ENCODE measurements at places on chromosomes 2 and 18.
A peak's percentile ranks its signal among the peaks of the same experiment; 100 is the strongest.

DNA sequence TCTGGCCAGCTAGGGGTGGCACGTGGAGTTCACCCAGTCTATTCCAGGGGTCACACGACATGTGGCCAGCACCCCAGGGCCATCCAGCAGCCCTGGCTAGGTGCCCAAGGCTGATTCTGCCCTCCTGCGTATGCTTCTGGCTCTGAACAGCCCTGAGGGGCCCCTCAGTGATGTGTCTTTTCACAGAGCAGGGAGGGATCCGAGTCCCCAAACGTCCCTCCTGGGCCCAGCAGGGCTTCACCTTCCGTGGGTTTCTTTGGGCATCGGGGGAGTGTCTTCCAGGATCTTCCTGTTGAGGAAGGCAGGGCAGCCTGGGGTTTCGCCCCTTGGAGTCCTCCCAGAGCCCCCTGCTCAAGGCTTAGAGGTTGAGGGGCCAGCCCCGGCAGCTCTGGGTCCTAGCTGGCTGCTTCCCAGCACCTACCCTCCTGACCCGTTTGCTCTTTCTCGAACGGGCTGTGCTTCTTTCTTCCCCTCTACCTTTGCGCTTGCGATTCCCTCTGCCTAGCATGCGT, 165.9 kb downstream of the DYSF start:
- DNase-seq, result no peak

DNA sequence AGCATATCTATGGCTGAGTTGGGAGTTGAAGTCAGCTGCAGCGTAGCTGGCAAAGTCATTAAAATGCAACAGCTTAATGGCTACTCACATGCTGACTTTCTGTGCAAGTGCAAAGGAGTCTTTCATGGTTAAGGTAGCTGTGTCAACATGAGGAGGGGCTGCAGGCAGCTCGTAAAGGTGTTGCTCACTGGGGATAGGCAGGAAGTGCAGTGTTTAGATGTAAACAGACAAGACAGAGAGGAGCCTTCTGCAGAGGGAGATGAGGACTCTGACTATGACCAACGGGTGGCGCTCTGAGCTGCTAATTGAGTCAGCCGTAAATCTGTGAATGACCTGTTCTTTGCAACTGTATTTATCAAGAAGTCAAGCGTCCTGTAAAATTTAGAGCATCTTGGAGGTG, 22.3 kb upstream of the CAVIN2 start:
- peak; percentile 61 for DNase-seq

DNA sequence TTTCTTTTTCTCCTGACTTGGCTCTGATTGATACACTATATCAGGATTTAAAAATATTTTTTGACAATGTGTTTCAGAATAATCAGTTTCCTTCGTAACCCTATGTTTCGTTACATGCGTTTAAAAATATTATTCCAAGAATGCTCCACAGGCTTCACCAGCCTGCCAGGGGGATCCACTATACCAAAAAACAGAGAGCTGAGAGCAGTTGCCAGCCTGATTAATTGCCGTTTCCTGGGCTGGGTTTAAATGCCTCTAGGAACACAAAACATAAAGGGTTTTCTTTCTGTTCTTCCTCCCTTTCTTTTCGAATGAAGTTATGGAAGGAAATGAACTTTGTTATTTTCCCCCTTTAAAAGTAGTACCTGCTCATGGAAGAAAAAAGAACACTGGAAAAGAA, 47.9 kb downstream of the LRRFIP1 start:
- DNase-seq, result no peak

- DNase-seq, result no peak
Observed at GRCh38 chr2:26552641-26553374, 74.9 kb upstream of the OTOF start.

GRCh38 chr2:152367547-152368390, 32.8 kb downstream of the FMNL2 start:
- no peak for DNase-seq

GRCh38 chr2:51085420-51086068, 53.6 kb upstream of the NRXN1 start:
- no peak for DNase-seq

DNA sequence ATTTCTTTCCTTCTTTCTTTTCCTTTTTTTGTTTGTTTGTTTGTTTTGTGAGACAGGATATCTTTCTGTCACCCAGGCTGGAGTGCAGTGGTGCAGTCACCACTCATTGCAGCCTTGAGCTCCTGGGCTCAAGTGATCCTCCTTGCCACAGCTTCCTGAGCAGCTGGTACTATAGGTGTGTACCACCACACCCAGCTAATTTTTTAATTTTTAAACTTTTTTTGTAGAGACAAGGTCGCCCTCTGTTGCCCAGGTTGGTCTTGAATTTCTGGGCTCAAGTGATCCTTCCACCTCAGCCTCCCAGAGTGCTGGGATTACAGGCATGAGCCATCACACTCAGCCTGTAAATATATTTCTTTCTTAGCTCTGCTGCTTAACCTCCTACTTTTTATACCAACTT, 83.4 kb upstream of the CYP20A1 start:
- no peak for DNase-seq

- no peak for DNase-seq
Observed at GRCh38 chr2:10161206-10161931, 38.8 kb downstream of the RRM2 start.

DNA sequence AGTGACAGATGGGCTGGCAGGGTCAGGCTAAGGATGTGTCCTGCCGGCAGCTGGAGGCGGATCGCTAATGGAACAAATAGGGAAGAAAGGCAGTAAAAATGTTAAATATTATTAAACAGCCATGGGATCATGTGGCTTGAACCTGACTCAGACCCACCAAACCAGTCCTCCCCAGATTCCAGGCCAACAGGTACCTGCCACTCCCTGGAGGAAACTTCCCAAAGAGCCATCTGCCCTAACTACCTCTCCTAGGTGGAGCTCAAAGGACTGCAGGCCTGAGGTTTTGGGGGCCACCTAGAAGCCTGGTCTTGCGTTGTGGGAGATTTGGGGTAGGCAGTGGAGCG, 34.3 kb downstream of the CIB4 start:
- DNase-seq, result no peak

DNA sequence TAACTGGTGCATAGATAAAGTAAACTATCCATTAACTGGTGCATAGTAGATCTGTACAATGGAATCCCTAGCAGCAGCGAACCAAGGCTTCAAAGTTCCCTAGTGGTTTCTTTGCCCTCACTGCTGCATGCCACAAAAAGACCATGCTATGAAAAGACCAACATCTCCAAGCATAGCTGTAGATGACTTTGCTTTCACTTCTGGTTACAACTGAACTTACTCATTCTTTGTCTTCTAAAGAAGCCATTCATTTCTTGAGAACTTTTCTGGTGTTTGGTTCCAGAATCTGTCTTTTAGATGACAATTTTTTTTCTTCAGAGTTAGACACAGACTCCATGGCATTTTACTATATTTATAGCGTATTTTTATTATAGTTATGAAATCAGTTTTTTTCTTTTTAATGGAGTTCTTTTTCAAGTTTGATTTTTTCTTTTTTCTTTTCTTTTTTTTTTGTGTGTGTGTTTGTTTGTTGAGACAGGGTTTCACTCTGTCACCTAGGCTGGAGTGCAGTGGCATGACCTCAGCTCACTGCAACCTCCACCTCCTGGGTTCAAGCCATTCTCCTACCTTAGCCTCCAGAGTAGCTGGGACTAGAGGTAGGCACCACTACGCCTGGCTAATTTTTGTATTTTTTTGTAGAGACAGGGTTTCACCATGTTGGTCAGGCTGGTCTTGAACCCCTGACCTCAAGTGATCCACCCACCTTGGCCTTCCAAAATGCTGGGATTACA, 63.6 kb downstream of the SLC35F5 start:
- DNase-seq, result no peak

DNA sequence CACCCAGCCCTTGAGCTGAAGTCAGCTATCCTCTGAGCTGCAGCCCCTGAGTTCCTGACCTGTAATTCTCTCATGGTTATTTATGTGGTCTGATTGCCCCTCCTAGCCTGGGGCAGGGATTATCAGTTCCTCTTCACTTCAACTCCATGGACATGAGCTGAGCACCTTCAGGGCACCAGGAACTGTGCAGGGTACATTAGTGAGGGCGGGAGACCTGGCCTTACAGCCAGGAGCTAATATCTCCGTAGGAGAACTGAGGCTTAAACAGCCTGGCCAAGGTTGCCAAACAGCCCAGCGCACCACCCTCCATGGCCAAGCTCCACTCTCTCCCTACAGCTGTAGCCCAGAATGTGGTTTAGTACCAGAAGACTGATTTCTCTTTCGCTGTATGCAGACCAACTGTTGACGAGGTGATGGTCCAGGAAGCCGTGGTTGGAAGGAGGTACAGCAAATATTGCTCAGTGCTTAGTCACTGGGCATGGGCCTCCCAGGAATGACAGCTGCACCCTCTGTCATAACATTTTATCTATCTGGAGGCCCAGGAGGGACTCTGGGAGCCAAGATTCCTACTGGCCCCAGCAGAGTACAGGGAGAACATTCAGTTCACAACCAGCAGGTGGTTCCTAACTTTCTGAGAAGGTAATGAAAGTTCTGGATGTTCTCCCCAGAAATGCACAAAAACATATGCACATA, 228.7 kb upstream of the SIX2 start:
- DNase-seq, result no peak

DNA sequence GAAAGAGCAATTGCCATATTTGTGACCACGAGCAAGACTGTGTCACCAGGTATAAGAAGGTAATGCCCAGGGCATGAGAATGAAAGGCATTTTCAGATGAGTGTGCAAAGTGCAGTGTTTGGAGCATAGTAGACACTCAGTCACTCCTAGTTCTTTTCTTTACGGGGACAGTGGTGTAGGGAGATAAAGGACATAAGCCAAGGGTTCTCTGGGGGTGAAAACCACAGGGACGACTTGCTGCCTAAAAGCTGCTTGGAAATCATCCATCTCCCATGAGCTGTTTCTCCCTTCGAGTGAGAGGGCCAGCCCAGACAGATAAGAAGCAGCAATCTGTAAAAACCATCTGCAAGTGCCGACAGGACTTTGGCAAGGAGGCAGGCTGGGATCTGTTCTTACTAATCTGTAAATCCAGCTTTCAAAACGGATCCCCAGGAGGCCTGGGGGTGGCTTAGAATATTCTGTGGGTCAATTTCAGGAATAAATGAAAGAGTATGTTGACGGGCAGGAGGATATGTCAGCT, 221.6 kb downstream of the LPIN1 start:
- DNase-seq, result no peak

DNA sequence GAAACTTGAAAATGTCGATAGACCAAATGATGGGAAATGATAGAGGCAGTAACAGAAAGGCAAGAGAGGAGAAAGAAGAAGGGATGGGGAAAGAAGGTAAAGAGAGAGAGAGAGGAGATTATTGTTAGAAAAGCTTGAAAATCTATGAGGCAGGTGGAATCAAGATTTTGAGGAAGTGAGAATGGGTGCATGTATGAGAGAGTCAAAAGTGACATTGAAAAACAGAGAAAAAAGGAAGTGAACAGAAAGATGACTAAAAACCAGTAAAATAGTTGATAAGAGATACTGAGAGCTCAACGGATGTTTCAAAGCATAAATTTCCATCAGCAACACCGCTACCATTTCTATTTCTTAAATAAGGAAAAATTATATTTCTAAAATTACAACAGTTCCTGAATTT, 327.4 kb upstream of the CWC22 start:
- no peak for DNase-seq

GRCh38 chr2:64404743-64405142, 49.2 kb upstream of the LGALSL start:
- DNase-seq, result peak; percentile 20

GRCh38 chr2:16088035-16088801, 147.9 kb downstream of the MYCN start:
- DNase-seq, result no peak

- no peak for DNase-seq
Observed at GRCh38 chr2:53786352-53786704, 425 bp downstream of the ASB3 start.

DNA sequence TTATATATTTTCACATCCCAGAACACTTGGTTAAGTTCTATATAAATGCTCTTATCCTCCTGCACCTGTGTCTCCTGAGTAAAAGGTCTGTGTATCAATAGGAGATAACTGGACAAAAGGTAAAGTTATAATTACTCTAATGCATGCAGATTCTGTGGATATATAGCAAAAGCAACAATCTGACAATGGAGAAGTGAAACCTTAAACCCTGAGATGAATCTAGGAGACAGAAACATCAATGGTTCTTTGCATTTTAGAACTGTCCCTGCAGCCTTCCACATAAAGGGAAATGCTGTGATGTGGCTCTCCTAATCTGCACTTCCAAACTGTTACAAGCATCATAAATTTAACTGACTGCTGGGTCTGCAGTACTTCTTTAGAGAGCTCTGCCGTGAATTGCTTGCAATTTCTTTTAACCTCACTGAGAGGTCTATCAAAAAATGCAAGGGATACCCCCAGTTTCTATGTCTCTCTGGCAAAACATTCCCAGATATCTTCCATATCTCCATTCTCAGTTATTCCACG, 42.8 kb upstream of the FSIP2 start:
- no peak for DNase-seq

DNA sequence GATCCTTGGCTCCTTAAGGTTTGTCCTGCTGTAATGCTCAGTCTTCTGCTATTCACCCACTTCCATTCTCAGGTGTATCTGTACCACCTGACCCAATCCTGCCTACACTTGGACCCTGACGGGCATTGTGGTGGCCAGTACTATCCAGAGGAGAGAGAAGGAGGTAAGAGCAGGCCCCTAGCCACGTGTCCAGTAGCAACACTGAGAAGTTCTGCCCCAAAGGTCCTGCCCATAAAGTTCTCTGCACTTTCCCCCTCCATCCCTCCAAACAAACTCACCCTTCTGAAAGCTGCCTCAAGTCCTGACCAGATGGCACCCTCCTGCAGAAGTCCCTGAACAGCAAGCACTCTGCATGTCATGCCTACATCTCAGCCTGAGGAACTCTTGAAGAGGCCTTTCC, 18.3 kb downstream of the TTC32 start:
- DNase-seq, result no peak

DNA sequence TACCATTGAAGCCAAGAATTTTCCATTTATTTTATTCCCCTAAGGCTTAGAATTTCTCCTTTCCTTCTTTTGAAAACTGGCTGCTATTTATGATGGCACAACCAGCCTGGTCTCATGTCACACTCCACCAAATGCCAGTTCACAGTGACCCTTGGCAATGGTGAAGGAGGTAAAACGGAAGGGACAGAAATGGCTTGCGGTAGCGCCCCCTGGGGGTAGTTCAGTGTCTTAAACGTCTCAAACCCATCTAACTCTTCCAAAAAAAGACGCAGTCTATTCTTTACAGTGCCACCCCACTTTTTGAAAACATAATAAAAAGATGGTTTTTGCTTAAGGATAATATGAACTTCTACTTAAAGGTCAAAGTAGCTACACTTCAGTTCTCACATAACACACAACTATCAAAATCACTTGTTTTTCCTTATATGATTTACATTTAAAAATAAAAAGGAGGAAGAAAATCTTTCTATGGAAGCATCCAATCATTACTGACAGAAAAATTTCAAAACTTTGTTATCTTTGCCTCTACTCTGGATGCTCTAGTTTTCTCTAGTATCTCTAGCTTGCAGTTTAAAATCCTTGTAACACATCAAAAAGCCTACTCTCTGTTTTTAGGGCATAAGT, 28.0 kb downstream of the PNO1 start:
- DNase-seq, result peak; percentile 1

GRCh38 chr2:104563398-104563996, 290.4 kb upstream of the POU3F3 start:
- peak; percentile 29 for DNase-seq

All from NCI-H446 (cell line).